ENCODE measurements at places on chromosomes 5 and 9.

DNA sequence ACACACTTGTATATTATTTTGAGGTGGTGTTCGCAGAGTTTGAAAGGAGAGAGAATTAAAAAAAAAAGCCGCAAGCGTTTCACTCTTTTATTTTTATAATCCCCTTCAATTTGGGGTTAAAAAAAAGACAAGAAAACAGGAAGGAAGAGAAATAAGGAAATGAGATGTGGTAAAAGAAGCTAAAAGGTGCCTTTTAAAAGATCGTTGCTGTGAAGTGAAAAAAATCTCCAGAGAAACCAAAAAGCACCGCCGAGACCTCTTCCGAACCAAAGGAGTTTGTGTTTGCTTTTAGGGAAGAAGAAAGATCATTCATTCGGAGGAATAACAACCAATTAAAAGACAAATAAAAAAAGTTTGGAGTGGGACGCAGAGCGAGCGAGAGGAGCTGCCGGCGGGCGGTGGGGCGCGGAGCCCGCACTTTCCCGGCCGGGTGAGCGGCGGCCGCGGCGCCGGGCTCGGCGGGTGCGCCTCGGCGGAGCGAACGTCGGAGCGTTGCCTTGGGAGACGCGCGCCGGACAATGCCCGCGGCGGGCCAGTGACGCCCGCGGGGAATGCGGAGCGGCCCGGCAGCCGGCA is 355 bp downstream of the TLE4 start:
- no peak for DNase-seq

GRCh38 chr9:113781381-113781780 is 94.7 kb upstream of the ZNF618 start:
- no peak for DNase-seq

GRCh38 chr5:134982230-134982629 is 14.5 kb downstream of the CATSPER3 start:
- DNase-seq = peak; percentile 1

GRCh38 chr9:82880336-82881050 is 182.4 kb downstream of the RASEF start:
- DNase-seq = no peak

- no peak for DNase-seq
Observed at GRCh38 chr9:96164268-96164683, 137.7 kb downstream of the HSD17B3 start.

GRCh38 chr9:23603311-23603710 is 222.7 kb downstream of the ELAVL2 start:
- no peak for DNase-seq

DNA sequence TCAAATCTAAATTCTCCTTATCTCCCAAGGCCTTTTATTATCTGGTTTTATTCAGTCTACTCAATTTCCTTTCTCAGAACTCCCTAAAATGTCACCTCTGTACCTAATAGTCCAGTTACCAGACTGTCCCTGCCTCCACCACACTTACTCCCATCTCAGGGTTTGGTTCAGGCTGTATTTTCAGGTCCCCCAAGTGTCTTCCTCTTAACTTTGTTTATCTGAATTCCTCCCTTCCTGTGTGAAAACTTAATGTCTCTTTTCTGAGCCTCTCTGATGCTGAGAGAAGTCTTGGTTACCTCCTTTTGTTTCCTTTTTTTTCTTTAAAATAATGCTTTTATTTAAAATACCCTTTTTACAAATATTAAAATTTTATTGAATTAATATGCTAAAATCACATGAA is 133.4 kb downstream of the PAM start:
- no peak for DNase-seq

DNA sequence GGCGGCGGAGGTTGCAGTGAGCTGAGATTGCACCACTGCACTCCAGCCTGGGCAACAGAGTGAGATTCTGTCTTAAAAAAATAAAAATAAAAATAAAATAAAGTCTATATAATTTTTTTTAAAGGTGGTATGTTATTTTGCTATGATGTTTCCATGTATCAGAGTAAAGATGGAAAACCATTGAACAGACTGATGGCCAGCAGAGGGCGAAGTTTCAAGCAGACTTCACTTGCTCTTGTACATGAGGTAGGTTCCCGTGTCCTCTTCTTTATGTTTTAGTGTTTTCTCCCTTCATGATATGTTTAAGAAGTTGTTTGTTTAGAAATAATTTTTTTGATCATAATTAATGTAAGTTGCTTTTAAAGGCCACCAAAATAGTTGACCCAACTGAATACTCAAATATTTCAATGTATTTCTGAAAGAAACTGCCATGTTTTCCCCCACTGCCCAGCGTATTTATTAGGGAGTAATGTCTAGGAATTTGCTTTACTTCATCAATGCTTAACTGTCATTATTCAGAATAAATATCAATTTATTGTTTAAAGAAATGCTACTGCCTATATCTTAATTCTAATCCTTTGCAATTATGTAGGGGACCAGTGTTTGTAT is 146.4 kb downstream of the HACD4 start:
- DNase-seq = peak; percentile 25

GRCh38 chr9:123685489-123686083 is 244.3 kb downstream of the DENND1A start:
- DNase-seq = no peak

DNA sequence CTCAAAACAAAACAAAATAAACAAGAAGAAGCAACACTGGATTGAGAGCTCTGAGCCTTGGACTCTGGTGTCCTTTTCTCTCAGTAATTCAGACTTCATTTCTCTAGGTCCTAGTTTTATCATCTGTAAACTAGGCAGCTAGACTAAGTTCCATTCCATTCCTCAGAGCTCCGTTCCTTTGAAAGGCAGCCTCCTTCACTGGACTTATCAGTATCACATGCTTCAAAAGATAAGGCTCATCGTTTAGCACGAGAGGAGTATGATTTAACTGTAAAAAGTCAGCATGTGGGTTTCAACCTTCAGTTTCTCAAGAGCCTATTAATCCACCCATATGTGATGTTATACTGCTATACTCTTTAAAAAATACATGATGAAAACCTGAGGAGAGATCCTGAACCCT is 1.6 kb downstream of the ATP10B start:
- no peak for DNase-seq

DNA sequence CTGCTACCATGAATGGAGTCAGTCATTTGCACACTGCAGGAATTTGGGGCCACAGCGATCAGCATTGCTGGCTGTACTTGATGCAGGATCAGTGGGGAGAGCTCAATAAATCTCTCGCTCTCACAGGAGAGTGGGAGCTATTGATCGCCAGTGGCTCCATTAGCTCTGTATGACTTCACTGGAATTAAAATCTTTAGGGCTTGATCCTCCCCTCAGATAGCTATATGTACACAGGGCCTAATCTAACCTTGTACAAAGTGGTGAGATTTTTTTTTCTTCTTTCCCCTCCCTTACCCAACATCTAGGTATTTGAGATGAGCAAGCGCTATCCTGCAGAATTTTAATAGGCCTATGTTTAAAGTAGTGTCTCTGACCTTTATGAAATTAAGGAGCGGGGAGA is 84.9 kb downstream of the IZUMO3 start:
- no peak for DNase-seq

- DNase-seq = no peak
Observed at GRCh38 chr5:177468685-177469628, 4.5 kb downstream of the DBN1 start.

GRCh38 chr9:109641372-109641659 is 138.7 kb upstream of the PALM2AKAP2 start:
- DNase-seq = no peak

Measured in stromal cell of bone marrow (primary cell).